Urinary bladder (tissue), 4 donors: ENCODE measurements at places on chromosomes 5 and 9.

GRCh38 chr5:1762883-1763547 is 36.6 kb downstream of the MRPL36 start:
- DNase-seq, result no peak

DNA sequence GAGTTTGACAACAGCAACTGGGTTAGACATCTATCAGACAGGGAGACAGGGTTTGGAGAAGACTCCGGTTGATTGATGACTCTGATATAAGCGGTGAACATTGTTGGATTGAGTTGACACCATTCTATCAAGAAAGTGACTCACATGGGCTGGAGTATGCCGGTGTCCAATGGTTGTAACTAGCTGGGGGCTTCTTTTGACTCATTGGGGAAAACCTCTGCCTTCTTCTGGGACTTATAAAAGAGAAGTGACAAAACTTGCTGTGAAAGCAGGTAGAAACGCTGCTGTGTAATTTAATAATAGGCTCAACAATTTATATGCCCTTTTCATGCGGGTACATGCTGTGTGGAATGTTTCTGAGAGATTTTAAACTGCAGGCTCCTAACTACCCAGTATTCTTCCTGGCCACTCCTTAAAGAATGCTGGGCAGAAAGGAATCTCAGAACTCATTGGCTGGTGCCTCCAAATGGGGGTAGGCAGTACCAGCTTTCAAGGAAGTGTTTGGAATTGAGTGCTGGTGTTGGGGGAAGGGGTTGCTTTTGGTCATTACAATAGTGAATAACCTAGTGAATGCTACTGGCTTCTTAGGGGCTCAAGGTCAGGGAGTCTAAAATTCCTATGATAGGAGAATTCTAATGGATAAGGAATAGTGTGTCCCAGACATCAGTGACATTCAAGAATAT is 43.9 kb downstream of the FYB1 start:
- no peak for DNase-seq

- no peak for DNase-seq
These were observed 174.5 kb upstream of the MAP1B start for GRCh38 chr5:71932655-71933338.

DNA sequence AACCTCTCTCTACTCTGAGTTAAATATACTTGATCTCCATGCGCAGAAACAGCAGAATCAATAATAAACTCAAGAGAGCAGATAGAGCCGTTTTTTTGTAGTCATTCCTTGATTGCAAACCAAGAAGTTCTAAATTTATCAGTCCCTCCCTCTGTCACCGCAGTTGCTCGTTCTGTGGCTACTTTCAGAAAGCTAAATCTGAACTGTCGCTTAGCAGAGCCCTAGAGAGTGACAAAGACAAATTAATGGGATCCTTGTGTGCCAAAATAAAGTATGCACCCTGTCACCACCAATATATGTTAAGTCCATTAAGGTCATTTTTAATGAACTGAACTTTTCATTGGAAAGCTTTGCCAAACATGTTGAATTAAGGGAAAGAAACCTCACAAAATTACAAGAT is 218.3 kb downstream of the ADAMTSL1 start:
- no peak for DNase-seq

DNA sequence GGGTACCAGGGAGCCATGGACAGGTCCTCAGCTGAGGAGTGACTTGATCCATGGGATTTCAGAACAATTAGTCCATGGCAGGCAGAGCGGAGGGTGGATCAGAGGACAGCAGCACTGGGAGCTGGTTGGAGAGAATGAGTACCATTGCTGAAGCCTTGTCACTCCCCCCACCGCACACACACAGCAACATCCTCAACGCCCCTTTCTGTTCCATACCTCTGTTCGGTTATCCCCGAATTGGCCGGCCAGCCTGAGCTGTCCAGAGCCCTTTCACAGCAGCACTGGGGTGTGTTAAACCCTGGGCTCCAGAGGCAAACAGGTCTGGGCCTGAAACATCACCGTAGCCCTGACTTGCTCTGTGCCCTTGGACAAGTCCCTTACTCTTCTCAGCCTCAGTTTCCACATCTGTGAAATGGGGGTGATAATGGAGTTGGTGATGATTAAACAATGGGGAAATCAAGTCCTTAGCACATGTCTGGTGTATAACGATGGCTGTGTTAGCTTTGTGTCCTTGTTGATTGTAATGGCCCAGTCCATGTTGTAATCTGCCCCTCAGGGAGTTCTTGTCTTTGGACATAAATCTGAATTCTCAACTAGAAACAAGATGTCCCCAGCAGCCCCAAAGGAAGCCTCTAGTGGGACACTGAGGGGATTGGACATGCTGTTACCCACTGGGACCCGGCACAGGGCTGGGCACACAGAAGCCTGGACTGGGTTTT is 16.9 kb downstream of the GSN start:
- DNase-seq, result no peak

GRCh38 chr9:7341571-7341970 is 458.0 kb downstream of the DMAC1 start:
- no peak for DNase-seq

DNA sequence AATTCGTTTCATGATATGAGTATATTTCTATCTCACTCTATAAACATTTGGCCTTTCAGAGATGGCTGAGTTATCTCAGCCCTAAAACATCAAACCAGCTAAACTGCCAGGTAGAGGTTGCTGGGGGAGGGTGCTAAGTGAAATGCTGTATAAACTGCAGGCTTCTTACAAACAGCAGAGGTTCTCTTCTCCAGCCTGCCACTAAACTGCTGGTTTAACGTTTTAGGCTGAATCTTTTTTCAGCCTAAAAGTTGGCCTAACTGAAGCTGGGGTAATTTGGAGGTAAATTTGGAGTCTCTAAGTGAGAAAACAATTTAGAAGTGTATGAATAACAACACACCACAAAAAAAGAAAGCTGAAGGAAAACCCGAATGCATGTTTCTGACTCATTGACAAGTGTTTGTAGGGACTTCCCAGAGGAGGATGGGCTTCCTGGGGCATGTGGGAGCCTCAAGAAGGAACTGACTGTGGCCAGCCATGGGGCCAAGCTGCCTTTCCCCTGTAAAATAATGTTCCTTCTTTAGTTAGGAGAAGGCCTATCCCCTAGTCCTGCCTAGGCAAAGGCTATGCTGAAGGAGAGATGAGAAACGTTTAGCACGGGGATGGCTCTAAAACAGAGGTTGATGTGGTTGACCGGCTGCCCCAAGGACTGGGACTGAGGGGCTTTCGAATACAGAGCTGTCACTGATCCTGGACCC is 44.3 kb downstream of the SLC28A3 start:
- no peak for DNase-seq

- DNase-seq, result no peak
These were observed 36.5 kb upstream of the SEMA5A start for GRCh38 chr5:9582406-9582805.

DNA sequence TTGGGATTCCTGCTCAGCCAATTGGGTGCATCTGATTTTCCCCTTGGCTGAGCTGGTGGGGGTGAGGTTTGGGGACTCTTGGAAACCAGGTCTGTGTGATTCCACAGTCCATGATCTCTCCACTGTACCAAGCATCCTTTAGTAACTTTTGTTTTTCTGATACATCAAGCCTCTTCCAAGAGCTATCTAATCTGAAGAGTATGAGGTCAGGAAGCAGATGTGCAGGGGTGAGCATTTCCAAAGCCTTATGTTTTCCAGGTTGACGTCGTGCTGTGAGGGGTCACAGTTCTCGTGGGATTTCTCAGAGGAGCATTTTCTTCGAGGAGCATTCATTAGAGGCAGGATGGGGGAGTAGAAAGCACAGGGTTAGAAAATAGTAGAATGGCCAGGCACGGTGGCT is 95.3 kb downstream of the KLF4 start:
- DNase-seq, result no peak

GRCh38 chr5:129499208-129499852 is 39.2 kb downstream of the ADAMTS19 start:
- DNase-seq, result no peak

DNA sequence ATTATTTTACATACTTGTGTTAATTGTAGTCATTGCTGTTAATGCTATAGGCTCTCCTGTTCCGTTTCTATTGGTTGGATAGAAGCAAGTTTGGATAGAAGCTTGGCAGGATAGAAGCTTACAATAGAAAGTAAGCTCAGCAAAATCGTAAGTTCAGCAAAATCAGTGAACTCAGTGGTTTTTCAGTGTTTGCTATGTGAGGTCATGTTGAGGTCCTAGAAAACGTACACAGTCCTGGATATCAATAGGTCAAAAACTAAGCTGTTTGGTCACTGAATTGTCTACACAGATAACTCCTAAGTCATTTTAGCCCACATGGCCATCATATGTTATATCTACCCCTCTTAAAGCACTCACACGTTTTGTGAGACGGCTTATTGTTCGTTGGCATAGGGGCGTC is 299.4 kb downstream of the MAN2A1 start:
- no peak for DNase-seq

DNA sequence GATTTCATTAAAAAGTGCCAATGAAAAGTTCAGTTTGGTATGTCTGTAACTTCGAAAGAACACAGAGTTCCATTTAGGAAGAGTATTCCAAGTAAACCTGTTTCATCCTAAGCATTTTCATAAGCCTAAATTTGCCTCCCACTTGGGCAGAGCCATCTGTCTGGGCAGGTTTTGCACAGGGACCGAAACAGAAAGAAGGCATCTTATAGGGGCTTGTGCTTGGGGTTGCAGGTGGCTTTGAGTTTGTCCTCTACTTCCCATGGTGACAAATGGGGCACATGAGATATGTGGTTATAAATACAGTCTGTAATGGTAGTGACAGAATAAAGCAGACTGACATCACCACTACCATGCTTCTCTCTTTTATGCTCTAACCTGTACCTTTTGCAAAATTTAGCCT is 63.7 kb downstream of the MCTP1 start:
- DNase-seq, result no peak

DNA sequence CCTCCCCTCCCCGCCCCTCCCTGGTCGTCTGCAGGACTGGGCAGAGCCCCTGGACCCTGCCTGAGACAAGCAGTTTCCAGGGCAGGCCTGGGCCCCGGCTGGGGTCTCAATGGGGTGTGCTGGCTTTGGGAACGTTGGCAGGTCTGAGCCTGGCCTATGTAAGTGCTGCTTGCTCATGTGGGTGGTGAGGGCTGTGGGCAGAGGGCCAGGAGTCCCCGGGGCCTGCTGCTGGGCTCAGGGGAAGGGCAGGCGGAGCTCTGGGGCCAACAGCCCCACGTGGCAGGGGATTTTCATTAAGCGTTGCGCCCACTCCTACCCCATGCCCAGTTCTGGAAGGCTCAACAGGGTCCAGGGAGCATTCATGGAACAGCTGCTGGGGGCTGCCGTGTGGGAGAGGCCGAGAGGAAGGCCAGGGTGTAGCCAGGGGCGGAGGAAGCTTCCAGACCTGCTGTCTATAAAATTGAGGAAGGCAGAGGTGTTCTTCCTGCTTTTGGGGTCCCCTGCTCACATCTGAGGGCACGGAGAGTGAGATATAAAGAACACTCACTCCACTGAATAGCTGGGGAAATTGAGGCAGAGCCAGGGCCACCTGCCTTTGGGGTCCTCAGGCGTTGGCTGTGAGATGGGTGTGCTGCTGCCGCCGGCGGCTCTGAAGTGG is 32.5 kb downstream of the RXRA start:
- no peak for DNase-seq

DNA sequence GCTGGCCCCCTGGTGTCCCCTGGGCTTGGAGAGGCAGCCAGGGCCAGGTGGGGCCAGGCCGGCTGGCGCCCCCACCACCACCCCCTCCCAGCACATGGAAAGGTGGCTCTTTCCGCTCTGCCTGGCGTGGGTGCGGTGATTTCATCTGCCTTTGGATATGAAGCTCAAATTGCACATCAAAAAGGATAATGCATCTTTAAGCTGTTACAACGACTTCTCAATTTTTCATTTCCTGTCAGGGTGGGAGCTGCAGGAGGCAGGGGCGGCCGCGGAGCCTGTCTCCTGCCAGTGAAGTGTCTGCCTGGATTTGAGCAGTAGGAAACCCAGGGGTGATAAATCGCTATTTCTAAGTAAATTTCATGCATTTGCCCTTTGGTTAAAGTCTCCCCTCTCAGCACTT is 169.2 kb upstream of the MVB12B start:
- no peak for DNase-seq

DNA sequence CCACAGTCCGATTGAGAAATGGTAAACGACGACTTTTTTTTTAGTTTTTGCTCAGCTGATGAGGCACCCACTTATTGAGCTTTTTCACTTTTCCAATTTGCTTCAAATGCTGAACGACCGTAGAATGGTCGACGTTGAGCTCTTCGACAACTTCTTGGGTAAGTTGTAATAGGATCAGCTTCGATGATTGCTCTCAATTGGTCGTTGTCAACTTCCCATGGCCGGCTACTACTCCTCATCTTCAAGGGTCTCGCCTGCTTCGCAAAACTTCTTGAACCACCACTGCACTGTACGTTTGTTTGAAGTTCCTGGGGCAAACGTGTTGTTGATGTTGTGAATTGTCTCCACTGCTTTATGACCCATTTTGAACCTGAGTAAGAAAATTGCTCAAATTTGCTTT is 35.7 kb downstream of the NSD1 start:
- no peak for DNase-seq

DNA sequence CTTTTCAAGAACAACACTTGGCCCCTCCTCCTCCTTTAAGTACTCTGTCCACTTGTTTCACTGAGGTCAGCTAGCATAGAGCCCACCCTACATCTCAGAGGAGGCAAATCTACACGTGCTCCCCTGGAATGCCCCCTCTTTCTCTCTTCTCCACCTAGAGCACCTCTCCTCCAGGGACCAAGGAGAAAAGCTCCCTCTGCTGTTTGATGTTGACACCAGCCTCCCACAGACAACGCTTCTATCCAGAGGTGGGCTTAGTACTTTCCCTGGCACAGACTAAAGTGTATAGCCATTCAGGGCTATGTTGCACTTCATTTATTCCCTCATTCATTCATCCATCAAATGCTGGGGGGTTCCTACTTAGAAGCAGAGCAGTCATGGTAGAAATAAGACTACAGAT is 68.2 kb upstream of the TAF1L start:
- no peak for DNase-seq

- no peak for DNase-seq
These were observed 807 bp downstream of the FAM163B start for GRCh38 chr9:133608382-133608781.

DNA sequence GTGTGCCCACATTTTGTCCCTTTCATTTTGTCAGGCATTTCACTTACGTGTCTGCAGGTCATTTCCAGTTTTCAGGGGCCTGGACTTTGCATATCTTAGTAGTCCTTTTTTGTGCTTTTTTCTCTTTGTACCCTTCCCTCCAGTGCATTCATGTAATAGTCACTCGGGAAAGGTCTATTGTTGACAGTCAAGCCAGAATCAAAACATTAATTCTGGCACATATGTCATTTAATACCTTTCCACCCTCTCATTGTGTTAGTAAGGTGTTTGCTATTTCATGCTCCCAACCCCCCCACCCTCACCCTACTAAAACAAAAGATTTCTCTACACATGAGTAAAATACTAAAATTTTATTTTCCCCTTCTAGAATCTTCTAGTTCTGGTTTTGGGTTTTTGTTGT is 42.7 kb downstream of the UGCG start:
- no peak for DNase-seq

DNA sequence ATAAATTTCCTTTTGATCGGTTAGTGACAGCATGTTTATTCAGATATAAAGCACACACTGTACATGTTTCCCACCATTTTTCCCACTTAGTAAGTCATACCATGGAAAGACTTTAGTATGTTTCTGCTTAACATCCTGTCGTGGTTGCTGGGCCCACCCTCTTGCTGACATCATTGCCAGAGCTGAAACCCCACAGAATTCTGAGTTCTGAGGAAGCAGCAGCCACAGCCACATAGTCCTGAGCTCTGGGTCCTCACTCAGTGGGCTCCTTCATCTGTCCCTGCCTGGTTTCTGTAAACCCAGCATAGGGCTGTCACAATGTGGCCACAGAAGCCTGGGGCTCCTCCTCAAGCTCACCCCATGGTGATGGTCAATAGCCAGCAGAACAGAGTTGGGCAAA is 441.5 kb downstream of the ENC1 start:
- DNase-seq, result no peak

- DNase-seq, result no peak
These were observed 116.4 kb downstream of the NTRK2 start for GRCh38 chr9:84785792-84786547.
